ENCODE measurements at places on chromosomes 11 and 22. TPM values are rescaled to one million over a fixed set of nuclear protein-coding genes. Genes with fewer than 3 reads are reported as not detected.

DNA sequence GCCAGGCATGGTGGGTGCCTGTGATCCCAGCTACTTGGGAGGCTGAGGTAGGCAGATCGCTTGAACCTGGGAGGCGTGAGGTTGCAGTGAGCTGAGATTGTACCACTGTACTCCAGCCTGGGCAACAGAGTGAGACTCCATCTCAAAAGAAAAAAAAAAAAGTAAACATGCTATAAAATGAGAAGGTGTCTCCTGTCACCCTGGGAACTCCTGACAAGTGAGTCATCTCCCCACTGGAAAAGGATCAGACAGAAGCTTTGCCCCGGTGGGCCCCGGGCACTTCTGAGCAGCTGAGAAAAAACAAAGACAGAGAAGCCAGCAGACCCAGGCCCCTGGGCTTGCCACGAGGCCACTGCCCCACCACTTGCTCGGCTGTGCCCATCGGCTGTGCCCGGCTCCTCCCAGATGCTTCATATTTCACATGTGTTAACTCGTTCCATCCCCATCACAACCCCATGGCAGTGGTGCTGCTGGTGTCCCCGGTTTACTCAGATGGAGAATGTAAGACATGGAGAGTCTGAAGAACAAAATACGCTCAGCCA lies 22.3 kb downstream of the TTLL1 start:
- no peak overlapping the region for H3K4me3 ChIP-seq
- no peak overlapping the region for H3K27ac ChIP-seq
- no peaks in the 10 kb centered on the region for H3K36me3 ChIP-seq
- no peak for DNase-seq

- no peaks in the 10 kb centered on the region for H3K27me3 ChIP-seq
- peaks cover 26% of the 10 kb centered on the region for H3K4me1 ChIP-seq
Measured at GRCh38 chr11:28107191-28107749, 686 bp downstream of the KIF18A start.

DNA sequence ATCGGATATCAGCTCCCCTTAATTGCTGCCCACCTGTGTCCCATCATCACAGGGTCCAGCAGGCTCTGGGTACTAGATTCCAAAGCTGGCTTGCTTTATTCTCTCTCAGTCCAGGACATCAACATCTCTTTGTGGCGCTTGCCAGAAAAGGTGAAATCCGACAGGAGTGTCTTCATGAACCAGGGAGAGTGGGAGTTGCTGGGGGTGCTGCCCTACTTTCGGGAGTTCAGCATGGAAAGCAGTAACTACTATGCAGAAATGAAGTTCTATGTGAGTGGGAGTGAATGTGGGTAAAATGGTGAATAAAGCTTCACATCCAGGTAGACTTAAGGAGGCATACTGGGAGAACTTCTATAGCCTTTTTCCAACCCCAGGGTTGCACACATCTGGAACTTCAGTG lies 11.0 kb downstream of the HTR3A start:
- H3K27me3 ChIP-seq: peaks cover 6% of the 10 kb centered on the region
- H3K4me1 ChIP-seq: no peaks in the 10 kb centered on the region
- H3K4me3 ChIP-seq: no peak overlapping the region
- no peak for DNase-seq

GRCh38 chr11:45828996-45829395 lies 18.3 kb upstream of the CRY2 start:
- H3K4me3 ChIP-seq: no peak overlapping the region
- H3K36me3 ChIP-seq: no peaks in the 10 kb centered on the region
- no peaks in the 10 kb centered on the region for H3K27me3 ChIP-seq
- no peaks in the 10 kb centered on the region for H3K4me1 ChIP-seq
- DNase-seq: no peak
- no peak overlapping the region for H3K27ac ChIP-seq

- DNase-seq: no peak
- no peaks in the 10 kb centered on the region for H3K36me3 ChIP-seq
- no peak overlapping the region for H3K4me3 ChIP-seq
- H3K27me3 ChIP-seq: peaks cover 65% of the 10 kb centered on the region
- H3K27ac ChIP-seq: no peak overlapping the region
- no peaks in the 10 kb centered on the region for H3K4me1 ChIP-seq
Measured at GRCh38 chr22:19149047-19149883, 827 bp downstream of the GSC2 start.

GRCh38 chr11:115695677-115696364 lies 191.6 kb upstream of the CADM1 start:
- H3K4me3 ChIP-seq: no peak overlapping the region
- no peaks in the 10 kb centered on the region for H3K27me3 ChIP-seq
- H3K36me3 ChIP-seq: no peaks in the 10 kb centered on the region
- no peak overlapping the region for H3K27ac ChIP-seq
- no peak for DNase-seq

UCP3 gene
- 2.0 TPM for total RNA-seq

OR4X1 gene
- total RNA-seq: not detected

All from transverse colon (tissue), 4 donors.